ENCODE measurements at places on chromosomes 7 and 10.
A peak's percentile ranks its signal among the peaks of the same experiment; 100 is the strongest.

DNA sequence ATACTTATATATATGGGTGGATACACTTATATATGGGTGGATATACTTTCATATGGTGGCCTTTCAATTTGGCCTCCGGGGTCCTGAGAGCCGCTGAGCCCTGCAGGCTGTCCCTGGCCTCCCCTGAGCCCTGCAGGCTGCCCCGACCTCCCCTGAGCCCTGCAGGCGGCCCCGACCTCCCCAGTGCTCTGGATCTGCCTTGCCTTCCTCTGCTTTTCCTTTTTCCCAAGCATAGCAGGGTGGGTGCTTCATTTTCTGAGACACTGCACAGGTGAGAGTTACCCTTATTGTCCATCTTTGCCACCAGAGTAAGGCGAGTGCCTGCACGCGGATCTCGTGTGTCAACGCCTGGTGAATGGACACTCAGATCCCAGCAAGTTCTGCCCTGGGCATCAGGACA is 106.6 kb downstream of the VIPR2 start:
- no peak for DNase-seq

- DNase-seq = no peak
Observed at GRCh38 chr7:159033473-159033825, 111.2 kb downstream of the VIPR2 start.

DNA sequence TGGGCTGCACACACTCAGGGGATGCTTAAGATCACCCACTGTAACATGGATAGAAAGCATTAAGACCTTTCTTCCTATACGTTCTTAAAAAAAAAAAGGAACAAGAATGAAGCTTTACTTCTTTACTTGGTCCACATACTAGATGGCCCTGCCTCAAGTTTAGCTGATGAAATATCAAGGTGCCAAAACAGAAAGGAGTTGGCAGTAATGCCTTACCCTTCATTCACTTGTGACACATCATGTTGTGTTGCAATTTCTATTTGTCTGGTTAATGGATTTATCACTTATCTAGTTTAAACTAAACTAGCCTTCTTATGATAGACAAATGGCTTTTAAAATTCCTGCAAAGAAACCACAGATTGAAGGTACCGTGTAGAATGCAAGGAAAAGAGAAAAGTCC is 720.3 kb downstream of the CCSER2 start:
- no peak for DNase-seq

DNA sequence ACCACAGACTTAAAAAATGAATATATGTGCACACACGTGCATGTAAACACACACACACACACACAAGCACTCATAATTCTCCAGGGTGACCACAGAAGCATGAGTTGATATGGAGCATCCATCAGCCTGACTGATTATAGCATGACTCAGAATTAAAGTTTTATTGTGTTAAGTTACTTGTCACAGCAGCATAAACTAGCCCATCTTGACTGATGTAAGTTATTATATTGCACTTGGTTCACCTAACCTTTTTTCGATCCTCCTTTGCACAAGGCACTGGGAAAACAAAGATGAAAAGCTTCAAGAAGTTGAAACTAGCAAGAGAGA is 18.8 kb upstream of the SLC35G1 start:
- DNase-seq = no peak

GRCh38 chr7:2965745-2966270 is 77.9 kb downstream of the CARD11 start:
- DNase-seq = no peak

GRCh38 chr7:152851326-152851725 is 91.8 kb downstream of the ACTR3B start:
- DNase-seq = no peak

DNA sequence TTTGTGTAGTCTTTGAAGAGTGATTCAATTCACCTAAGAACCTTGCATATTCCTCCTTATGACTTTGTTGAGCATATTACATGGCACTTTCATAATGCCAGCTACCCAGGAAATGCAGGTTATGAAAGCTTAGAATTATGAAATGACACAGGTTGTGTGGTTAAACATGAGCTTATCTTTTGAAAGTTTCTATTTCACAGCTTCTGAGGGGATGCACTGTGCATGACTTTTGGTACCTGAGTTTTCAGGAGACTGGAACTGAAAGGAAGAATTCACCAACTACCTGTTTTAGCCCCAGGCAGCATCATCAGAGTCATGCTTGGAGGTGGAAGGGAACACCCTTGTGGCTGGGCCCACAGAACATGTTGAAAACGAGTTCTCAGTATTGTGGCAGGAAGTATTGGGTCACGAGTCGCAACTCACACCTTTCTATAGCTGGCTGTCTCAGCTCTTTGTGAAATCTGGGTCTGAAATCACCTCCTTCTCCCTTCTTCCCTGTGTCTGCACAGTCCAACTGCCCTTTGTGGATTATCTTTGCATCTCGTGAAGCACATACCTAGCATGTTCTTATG is 228.2 kb downstream of the PTEN start:
- DNase-seq = peak; percentile 36

DNA sequence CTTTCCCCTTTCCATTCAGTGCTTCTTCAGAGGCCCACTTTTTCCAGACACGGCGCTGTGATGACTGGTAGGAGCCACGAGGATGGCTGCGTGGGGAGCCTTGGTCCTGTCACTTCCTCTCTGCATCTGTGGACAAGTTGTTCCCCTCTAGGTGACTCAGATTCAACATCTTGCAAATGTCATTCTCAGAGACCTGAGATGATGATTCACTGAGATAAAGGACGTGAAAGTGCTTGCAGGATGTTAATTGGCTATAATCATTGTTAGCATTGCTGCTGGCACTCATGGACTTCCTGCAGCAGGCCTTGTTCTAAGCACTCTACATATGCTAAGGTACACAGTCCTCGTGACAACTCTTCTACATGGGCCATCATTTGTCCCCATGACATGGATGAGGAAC is 489.8 kb upstream of the ZMIZ1 start:
- no peak for DNase-seq

DNA sequence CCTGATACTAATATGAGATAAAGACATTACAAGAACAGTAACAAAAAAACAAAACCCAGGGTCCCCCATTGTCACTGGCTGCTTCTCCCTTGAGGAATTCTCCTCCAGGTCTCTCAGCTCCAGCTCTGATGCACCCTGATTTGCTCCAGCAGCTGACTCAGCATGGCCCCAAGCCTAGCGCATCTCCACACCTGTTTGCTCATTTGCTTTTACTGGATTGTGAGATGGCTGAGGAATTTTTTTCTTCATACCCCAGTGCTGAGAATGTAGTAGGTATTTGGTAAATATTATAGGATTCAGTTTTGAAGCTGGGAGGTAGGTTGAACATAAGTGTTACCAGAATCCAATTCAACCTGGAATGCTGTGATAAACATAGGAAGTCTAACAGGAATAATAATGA is 171.9 kb downstream of the PKD1L1 start:
- no peak for DNase-seq

- DNase-seq = no peak
Observed at GRCh38 chr7:77687747-77688144, 8.5 kb upstream of the RSBN1L start.

- DNase-seq = no peak
Observed at GRCh38 chr7:97771576-97771975, 39.7 kb downstream of the TAC1 start.

DNA sequence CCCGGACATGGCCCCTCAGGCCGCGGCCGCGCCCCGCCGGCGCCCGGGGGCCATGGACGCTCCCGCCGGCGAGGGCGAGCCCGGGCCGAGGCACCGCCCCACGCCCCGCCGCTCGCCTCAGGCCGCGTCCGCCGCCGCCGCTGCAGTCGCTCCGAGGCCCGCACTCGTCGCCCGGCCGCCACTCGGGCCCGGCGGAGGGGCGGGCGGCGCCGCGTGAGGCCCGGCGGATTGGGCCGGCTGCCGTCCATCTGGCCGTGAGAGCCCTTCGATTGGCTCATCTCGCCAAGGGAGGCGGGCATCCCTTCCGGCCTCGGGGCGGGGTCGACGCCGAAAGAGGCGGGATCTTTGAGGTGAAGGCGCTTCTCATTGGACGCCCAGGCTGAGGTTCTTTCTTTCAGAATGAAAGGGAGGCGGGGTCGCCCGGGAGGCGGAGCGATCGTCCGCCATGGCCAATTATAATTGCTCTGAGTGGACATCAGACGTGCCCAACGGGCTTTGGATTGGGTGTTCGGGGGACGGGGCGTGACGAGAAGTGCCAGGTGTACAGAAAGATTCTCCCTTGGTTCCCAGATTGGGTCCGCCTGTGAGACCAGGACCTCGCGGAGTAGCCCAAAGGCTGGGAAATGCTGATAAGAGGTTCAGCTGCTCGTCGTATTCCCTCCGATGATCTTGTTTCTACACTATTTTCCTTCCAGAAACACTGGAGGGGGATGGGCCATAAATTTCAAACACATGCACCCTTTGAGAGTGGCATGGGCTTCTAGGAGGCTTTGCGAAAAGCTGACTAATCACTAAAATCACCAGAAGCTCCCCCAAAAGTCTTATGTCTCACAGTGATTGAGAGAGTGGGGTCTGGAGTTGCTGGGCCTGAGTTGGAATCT is at the start of gene GNA12:
TSS of gene GNA12 (minus strand) at position 156 of the 881 bp plus-strand sequence. CDS start at position 9, 147 bp downstream.
- peak; percentile 94 for DNase-seq

- no peak for DNase-seq
Observed at GRCh38 chr7:43294080-43294630, 181.7 kb downstream of the HECW1 start.

- no peak for DNase-seq
Observed at GRCh38 chr10:124943301-124944092, 1.6 kb downstream of the ZRANB1 start.

DNA sequence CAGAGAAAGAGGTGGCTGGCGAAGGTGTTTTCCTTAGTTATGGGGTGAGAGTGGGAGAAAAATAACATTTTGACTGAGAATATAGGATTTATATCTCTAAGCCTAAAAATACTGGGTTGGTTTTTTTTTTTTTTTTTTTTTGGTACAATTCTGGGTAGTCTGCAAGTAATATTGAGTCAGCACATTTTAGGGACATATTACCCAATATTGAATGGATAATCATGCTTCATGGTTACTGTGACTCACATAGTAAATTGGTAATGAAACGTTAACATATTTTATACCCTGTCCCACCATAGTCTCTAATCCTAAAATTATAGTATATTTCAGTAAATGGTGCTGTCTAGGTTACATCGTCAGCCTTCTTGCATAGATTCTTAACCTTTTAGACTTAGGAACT is 91.4 kb downstream of the TPST1 start:
- DNase-seq = no peak

DNA sequence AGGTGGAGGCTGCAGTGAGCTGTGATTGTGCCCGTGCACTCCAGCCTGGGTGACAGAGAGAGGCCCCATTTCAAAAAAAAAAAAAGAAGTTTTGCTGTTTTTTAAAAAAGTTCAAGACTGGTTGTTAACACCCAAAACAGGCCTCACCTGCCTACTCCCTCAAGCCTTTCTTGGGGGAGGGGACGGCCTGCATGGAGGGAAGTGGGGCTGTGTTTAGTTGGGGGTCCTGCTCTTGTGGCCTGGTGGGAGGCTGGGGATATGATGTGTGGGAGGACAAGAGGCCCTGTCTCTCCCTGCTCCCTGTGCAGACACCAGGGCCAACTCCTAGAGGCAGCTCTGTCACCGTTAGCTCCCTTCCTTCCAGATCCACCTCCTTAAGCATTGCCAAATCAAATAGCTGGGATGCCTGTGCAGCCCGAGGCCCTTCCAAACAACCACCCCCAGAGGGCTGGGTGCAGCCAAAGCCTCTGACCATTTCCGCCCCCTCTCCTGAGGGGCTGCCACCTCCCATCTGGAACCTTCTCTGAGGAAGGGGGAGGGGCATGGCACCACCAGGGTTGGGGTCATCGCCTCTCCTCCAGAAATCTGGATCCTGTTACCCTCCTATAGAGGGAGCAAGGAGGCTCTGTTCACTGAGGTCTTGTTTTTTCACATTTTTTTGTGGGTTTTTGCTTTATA is 32.9 kb upstream of the ANKRD2 start:
- no peak for DNase-seq

GRCh38 chr10:24262929-24263590 is 54.1 kb downstream of the KIAA1217 start:
- no peak for DNase-seq

DNA sequence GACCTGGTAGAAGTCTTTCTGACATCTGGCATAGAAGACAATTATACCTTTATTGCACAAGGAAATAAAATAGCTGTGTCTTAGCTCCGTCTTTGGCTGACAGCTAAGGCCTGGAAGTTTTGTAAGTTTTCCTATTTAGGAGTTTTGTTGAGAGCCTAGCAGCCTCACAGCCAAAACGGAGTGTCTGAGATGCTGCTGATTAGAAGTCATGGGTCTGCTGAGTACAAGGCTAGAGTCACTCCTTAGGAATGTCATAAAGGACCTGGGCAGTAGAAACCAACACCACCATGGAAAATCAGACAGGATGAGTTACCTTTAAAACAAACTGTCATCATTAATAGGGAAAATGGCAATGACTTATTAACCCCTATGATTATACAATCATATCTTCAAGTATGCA is 442.5 kb downstream of the KCNMA1 start:
- DNase-seq = no peak

- DNase-seq = no peak
Observed at GRCh38 chr10:10418387-10418786, 599.3 kb upstream of the CELF2 start.

DNA sequence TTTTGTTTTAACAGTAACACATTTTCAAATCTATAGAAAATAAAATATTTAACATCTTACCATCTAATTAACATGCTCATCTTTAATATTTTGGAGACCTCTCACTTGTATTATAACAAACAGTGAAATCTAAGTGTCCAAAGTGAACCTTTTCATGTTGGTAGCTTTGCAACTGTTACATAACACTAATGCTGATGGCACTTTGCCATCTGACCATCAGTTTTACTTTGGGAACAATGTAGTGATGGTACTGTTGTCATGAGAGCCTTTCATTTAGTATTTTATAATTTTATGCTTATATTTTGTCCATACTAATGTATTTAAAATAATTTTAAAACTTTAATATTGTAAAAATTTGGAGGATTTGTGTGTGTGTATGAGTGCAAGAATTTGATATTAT is 1017.0 kb upstream of the KCND2 start:
- no peak for DNase-seq

DNA sequence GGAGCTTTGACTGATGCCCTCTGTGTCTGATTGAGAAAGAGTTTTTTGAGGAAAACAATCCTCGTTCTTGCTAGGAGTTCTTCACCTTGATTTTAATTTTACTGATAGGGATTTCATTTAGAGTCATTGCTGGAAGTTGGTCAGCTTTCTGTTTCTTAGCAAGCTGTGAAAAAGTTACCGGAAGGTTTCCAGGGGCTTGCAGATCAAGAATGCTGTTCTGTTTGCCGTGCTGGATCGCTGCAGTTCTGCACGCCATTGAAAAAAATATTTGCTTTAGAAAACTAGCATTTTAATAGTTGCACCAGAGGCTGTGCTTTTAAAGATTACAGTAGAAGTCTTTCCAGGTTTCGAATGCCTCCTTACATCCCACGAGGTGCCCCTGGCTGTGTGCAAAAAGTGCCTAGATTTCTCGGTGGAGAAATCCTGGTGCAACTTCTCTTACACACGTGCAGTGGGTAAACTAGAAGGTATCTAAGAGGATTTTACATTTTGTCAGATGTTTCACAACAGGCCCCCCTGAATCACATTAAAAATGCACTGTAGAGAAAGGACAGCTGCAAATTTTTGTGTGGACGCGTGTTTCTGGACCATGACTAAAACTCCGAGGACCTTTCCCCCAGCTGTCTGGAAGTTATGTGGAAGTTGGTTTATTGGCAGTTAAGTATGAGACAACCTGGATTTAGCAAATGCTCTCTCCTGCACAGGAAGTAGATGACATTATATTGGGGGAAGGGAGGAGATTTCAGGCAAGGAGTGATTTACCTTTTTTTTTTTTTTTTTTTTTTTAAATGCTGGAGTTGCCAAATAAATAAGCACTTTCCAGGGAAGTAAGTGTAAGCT is 5.8 kb downstream of the TCF7L2 start:
- no peak for DNase-seq

GRCh38 chr7:1227071-1227804 is 5.4 kb upstream of the UNCX start:
- DNase-seq = no peak

Data from T follicular helper cell (primary cell).